NCI-H187 (cell line): ENCODE measurements at places on chromosomes 2 and 18.

- DNase-seq = no peak
Measured at GRCh38 chr2:114274957-114275356, 167.5 kb upstream of the DPP10 start.

DNA sequence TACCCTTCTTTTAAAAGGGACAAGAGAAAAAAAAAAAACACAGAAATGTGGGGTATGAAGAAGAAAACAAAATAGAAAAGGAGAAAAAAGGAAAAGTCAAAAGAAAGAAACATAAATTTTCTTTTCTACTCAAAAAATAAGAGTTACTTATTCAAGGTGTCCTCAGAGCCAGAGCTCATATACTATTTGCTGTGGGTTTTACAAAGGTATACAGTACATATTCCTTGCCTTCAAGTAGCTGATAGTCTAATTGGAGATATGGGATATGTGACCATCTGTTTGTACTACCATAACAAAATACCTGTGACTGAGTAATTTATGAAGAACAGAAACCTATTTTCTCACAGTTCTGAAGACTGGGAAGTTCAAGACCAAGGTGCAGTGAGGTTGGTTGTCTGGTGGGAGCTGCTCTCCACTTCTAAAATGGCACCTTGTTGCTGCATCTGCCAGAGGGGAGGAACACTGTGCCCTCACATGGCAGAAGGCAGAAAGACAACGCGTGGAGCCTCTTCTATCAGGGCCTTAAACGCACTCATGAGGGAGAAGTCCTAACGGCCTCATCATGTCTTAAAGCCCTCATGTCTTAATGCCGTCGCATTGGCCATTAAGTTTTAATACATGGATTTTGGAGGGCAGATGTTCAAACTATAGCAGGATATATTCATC, 33.9 kb downstream of the NBAS start:
- no peak for DNase-seq

- no peak for DNase-seq
Measured at GRCh38 chr2:43391878-43392215, 165.4 kb upstream of the ZFP36L2 start.

DNA sequence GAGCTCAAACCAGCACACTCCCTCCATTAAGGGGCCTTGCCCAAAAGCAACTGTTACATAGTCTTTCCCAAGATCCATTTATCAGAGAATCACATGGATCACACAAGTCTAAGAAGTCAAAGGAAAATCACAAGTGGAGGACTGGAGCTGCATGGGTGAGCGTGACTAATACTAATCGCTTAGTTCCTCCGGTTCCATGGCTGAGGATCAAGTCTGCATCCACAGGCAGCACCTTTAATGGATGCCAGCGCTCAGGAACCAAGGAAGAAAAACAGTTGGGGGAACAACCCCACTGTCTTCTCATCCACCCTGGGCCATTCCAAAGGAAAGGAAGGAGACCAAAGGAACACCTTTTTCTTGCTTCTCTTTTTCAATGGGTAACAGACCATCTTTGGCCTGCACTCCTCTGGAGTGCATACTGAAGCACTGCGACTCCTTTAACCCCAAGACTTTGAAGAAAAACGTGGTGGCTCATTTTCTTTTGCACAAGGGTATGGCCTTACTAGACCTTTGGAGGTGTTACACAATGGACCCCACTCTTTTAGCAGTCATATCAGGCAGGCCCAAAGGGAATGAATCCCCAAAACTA, 9.2 kb upstream of the WDR33 start:
- no peak for DNase-seq

GRCh38 chr2:158932131-158932645, 36.3 kb upstream of the TANC1 start:
- DNase-seq = no peak

GRCh38 chr2:190513877-190514276, 20.6 kb downstream of the NEMP2 start:
- no peak for DNase-seq

- DNase-seq = no peak
Measured at GRCh38 chr2:50777954-50778353, 254.0 kb downstream of the NRXN1 start.

GRCh38 chr2:55416786-55417568, 2.7 kb downstream of the CCDC88A start:
- DNase-seq = no peak

DNA sequence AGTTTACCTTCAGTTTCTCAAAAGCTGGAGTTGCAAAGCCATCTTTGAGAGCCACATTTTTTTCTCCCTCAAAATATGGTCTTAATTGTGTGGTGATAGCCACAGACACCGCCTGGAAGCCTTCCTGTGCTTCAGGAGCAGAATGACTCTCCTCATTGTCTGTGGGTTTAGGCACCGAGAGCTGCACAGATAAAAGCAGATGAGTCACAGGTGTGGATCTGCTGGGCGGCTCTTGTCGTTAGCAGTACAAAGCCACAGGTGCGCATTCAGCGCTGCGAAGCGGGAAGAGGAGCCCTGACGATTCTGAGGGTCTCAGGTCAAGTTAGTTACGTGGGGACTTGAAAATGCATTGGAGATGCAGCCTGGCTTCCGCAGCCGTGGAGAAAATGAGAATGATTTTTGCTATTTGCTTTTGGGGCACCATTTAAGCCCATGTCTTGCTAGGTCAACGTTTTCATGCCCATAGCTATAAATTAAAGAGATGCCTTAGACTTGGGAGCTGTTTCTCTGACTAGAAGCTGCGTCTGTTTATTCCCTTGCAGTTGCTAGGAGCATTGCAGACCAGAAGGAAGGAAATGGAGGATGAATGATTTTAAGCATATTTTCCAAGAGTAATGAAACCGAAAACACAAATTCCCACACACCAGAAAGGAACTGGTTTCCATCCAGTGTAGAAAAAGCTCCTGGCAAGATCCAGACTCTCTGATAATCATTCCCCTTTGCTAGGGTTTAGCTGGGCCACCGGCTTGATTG, 51.5 kb downstream of the KLHL29 start:
- no peak for DNase-seq

DNA sequence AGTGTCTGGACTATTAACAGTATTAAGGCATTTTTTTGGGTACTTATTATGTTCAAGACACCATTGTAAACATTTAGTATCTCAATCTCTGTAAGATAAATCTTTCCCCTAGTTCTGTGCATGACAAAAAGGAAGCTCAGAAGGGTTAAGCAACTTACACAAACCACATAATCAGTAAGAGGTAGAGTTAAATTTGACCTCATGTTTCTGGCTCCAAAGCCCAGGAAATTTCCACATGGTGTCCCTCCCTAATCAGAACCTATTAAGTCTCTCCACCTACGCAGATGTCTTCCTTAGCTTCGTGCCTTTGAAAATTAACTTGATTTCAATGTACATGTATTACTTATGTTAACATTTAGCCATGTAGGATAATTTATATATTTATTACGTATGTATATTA, 2.0 kb downstream of the MFSD6 start:
- DNase-seq = no peak

GRCh38 chr2:44570271-44570670, 208.5 kb downstream of the CAMKMT start:
- DNase-seq = no peak

DNA sequence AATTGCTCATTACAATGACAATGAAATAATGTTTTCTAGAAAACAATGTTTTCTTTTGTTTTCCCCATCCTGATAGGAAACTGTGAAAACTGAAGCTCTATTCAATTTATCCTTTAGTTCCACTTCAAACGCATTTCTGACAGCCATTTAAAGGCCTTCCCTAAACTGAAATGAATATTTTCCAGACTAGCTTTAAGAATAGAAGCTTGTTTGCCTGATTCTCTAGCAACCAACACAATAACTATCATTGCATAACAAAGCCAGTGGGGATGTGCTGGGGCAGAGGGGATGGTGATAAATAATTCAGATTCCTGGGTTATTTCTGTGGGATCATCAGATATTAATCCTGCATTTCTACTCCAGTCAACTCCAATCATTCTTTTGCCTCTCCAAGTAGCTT, 427.1 kb downstream of the RND3 start:
- no peak for DNase-seq

- no peak for DNase-seq
Measured at GRCh38 chr2:102434655-102435381, 11.9 kb downstream of the IL18RAP start.

DNA sequence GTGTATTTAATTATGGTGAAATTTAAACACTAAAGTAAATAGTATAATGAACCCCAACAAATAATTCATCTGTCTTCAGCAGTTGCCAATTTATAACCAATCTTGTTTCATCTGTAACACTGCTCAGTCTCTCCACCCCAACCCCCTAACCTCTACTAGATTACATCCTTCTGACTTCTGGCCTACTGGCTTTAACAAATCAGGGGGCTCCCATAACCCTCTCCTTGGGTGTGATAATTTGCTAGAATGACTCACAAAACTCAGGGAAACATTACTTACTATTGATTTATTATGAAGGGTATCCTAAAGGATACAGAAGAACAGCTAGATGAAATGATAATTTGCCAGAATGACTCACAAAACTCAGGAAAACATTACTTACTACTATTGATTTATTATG, 50.7 kb downstream of the PIK3C3 start:
- no peak for DNase-seq

DNA sequence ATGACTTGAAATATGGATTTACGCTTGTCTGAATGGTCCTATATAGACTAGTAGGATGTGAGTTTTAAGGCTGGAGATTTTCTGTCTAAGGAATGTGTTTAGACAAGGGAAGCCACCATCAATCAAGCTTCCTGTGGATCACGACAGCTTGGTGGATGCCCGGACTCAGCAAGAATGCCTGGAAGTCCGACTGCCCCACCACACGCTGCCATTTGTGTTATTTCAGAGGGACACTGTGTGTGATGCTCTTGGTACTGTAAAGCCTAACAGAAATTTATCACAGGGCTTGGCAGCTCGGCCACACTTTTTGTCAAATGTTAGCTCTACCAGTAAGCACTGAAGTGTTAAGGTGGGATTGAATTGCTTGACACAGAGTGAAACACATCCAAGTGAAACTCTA, 127.1 kb upstream of the CDH7 start:
- no peak for DNase-seq

DNA sequence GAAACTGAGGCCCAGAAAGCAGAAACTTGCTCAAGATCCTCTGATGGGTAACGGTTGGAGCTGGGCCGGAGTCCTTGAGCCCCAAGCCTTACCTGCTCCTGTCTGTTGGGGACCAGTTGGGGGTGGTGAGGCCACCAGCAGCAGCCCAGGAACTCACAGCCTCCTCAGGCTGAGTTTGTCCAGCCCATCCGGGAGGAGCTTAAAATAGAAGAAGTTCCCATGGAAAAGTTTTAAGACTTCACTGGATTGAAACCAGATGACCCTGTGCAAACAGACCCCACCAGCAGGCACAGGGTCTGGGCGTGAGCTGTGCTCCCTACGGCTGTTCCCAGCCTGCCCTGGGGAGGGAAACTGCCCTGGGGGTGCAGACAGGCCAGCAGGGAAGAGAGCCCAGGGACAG, 40.6 kb upstream of the FOSL2 start:
- no peak for DNase-seq

- no peak for DNase-seq
Measured at GRCh38 chr2:114550895-114551793, 108.7 kb downstream of the DPP10 start.

DNA sequence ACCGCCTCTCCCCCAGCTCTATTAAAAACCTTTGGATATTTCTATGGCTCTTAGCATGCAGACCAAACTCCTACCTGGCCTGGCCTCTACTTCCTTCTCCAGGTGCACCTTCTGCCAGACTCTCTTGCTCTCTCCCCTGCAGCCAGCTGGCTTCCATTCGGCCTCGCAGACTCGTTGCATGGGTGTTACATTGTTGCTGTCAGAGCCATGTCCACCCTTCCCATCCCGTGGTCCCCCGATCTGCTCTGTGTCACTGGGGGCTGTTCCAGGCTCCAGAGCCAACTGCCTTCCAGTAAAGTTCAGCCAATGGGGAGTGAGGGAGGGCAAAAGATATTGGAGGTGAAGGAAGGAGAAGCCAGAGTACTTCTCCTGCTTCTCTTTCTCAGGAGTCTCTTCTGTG, 112.5 kb upstream of the LGALSL start:
- DNase-seq = no peak

DNA sequence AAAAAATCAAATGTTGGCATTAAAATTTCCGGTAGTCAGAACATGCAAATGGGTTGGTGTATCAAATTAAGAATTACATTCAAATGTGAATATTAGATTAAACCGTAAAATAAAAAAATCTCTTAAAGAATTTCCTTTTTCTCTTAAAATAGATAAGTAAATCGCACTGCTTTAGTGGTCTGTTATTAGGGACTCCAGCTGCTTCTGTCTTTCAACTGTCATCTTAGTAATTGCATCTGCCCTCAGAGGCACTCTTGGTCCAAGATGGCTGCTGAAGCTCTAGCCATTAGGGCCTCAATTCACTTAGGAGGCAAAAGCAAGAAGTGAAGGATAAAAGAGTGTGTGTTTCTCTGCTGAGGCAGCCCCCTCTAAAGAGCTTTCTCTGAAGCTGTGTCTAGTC, 132.4 kb downstream of the MGAT5 start:
- DNase-seq = no peak

DNA sequence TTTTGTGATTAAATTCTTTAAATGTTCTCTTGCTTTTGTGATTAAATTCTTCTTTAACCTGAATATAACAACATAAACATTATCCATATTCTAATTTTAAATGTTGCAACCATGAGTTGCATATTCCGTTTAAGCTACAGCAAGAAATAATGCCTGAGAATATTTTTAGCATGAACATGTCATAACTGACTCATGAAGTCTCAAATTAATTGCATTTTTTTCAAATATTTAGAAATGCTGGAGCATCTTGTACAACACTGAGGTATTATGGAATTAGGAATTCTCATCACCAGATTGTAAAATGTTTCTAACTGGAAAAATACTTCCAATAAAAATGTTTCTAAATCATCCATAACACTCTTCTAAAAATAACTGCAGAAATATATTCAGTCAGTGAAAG, 14.7 kb downstream of the ROCK2 start:
- DNase-seq = no peak

- no peak for DNase-seq
Measured at GRCh38 chr2:156437931-156438410, 1.8 kb downstream of the GPD2 start.

- DNase-seq = no peak
Measured at GRCh38 chr2:1990724-1991123, 246.4 kb upstream of the PXDN start.

GRCh38 chr2:67015681-67016080, 381.5 kb upstream of the ETAA1 start:
- no peak for DNase-seq

GRCh38 chr2:206518997-206519396, 75.7 kb downstream of the ADAM23 start:
- DNase-seq = no peak

DNA sequence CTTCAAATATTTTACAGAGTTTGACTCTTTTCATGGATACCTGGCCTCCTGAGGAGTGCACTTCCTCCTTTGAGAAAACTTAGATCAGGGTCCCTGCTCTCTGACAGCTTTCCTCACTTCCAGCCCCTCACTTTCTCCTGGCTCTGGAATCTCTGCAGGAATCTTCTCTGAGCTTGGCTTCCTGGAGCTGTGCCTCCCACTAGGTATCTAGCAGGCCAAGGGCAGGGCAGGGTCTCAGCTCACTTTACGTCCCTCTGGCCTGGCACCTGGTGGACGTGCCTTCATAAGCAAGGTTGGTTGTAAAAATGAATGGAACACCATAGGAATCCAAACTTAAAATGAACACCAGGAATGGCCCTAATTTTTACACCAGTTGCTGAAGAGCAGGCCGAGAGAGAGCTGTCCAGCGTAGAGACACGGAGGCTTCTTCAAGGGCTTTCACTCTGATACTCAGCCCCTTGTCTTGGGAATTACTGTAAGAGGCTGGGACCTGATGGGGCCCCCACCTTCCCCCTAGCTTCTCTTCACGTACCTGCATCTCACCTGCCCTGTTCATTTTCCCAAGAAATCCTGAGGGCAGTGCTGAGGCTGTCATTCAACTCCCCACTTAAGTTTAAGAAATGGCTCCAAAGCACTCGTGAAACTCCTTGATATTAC, 426.9 kb upstream of the ID2 start:
- DNase-seq = no peak
